Endothelial cell of coronary artery (primary cell): ENCODE measurements at places on chromosomes 6 and 20. TPM values are rescaled to one million over a fixed set of nuclear protein-coding genes. Genes with fewer than 3 reads are reported as not detected.

Gene RPS10
- 2,279 and 2,456 TPM in 2 replicates for total RNA-seq

Gene SLC17A3
- not detected in 2 replicates for total RNA-seq

Gene MCM8
- 5.0 and 8.3 TPM in 2 replicates for total RNA-seq

Gene SOX4
- total RNA-seq, result 72.5 and 83.8 TPM in 2 replicates

Gene ZNF391
- total RNA-seq, result 0.54 and 0.66 TPM in 2 replicates

Gene PSMB8
- total RNA-seq, result 46.6 and 69.2 TPM in 2 replicates

Gene FHL5
- not detected in 2 replicates for total RNA-seq

Gene SIRT5
- 8.1 and 8.8 TPM in 2 replicates for total RNA-seq

Gene NNAT
- total RNA-seq, result not detected in 2 replicates

Gene TP53TG5
- total RNA-seq, result not detected in 2 replicates

Gene MMUT
- 9.3 and 12.0 TPM in 2 replicates for total RNA-seq

Gene TRERF1
- total RNA-seq, result under 0.01 and 0.56 TPM in 2 replicates

Gene WASF1
- total RNA-seq, result 5.3 and 6.6 TPM in 2 replicates

Gene METTL24
- not detected in 2 replicates for total RNA-seq

Gene VSX1
- total RNA-seq, result not detected in 2 replicates

Gene PRRT1
- 0.09 TPM in 1 of 2 replicates, not detected in the other for total RNA-seq
